SW480 (cell line): ENCODE measurements at places on chromosomes 16 and 17.

DNA sequence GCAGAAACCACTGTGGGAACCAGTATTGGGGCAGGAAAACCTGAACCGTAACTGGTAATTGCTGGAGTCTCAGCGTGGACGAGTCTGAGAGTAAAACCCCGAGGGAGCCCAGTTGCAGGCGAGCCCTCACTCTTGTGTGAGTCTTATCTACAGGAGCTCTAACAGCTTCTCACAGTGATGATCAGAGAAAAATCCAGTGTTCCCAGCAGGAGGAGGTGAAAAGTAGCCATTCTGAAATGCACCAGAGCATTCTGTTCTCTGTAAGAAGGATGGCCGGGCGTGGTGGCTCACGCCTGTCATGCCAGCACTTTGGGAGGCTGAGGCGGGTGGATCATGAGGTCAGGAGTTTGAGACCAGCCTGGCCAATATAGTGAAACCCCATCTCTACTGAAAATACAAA is 161.2 kb downstream of the COPRS start:
- no peak for DNase-seq

- no peak for DNase-seq
These were observed 2.6 kb downstream of the ADAP2 start for GRCh38 chr17:30924341-30924740.

DNA sequence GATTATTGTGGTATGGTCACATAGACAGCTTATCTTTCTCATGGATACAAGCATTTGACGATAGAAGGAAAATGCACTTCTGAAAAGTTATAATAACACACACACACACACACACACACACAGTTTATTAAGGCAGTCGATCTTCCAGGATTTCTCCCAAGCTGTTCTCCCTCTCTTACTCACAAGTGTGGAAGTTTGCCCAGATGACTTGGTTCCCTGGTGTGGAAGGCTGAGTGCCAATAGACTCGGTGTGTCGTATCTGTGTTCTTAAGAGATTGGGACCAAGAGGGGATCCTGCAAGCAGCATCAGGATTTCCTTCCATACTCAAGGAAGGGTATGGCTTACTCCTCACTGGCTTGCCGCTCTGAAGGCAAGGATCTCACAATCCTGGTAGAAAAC is 279.6 kb downstream of the HS3ST3B1 start:
- no peak for DNase-seq

DNA sequence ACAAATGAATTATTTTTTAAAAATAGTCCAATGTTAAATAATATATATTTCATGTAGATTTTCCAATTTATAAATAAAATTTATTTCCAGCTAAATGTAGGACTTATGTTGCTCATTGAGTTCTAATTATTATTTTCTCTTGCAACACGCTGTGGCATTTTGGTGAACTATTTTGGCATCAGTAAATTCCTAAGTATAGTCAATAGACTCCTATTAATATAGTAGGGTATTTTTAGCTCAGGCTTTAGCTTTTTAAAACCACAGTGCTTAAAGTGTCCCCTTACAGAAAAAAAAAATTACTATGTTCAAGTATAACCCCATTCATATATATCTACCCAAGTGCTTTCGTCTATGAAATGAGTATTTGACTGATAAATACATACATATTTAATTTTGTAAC is 919.2 kb upstream of the SOX9 start:
- DNase-seq = no peak

DNA sequence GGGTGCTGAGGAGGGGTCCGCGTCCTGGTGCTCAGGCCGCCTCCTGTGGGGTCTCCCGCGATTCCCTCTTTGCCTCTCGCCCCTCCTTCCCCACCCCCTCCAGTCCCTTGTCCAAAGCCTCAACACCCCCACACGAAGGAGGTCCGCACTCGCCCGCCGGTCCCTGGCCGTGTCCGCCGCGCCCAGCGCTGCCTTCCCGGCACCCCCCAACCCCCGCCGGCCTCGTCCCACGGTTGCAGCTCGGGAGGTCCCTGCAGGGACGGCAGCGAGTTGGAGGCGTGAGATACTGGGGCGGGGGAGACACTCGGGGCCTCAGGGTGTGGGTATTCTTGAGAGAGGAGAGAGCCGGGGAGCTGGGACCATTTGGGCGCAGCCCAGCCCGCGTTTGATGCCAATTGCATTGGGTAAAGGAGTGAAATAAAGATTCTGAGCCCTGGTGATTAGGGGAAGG is 468 bp downstream of the FLYWCH2 start:
- DNase-seq = no peak

DNA sequence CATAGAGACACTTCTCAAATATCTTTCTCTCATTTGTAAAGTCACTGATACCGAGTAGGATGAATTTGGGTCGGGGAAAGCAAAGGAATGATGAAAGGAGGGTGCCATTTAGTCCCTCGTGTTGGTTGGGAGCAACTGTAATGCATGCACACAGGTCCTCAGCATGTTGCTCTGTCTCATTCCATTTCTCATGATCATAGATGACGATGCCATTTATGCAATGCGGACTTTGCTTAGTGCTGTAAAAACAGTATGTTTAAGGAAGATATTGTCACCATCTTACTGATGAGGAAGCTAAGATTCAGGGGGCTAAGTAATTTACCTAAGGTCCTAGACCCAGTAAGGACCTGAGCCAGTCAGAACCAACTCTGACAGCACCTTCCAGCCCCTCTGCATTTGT is 100.1 kb downstream of the AATF start:
- no peak for DNase-seq

DNA sequence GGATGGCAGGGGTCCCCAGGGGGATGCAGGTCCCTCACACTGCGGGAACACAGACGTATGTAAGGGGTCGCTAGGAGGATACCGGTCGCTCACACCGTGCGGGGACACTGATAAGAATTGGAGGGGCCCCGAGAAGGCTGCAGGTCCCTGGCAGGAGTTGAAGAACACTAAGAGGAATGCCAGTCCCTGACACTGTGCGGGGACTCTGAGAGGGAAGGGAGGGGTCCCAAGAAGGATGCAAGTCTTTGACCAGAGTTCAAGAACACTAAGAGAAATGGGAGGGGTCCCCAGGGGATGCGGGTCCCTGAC is 510 bp downstream of the ERCC4 start:
- DNase-seq = no peak

DNA sequence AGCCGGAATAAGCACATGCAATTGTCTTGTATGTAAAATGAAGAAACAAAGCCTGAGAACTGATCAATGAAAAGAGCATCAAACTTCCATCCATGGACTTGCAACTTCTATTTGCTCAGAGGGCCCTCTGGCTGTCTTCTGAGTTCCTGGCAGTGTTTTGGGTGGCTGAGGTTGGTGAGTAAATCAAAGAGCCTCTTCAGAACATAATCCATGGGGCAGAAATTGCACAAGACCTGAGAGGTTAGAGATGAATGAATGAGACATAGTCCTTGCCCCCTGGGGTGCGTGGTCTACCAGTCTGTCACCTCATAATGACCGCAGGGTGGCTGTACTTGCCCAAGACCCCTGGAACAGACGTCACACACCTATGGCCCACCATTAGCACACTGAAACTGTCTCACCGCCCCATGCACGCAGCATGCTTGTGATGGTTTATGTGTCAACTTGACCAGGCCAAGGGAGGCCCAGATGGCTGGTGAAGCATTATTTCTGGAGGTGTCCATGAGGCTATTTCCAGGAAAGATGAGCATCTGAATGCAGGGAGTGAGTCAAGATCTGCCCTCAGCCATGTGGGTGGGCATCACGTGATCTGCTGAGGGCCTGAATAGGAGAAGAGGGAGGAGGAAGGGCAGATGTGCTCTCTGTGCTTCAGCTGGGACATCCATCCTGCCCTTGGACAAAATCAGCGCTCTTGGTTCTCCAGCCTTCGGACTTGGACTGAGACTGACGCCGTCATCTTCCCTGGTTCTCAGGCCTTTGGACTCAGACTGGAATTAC is 8.3 kb downstream of the PIK3R6 start:
- DNase-seq = no peak

DNA sequence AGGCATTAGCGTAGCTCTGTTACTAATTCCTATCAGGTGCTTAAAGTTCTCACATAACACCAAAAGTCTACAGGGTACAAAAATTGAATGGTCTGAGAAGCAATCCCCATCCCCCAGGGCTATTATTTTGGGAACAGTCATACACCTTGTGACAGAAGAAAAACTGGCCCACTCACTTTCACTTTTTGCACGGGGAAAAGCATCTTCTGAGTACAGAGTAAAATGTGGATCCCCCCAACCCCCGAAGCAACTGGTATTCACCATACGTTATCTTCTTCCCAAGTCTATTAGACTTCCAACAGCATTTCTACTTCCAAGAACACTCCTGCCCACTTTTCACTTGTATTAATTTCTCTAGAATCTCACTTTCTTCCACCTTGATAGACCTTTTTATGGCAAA is 11.8 kb downstream of the GGA3 start:
- no peak for DNase-seq
